ENCODE measurements at places on chromosomes 4 and X.

- peak overlapping the region; percentile 96 for H3K4me3 ChIP-seq
- no peaks in the 10 kb centered on the region for H3K36me3 ChIP-seq
- H3K27ac ChIP-seq: peak overlapping the region; percentile 100
- no peaks in the 10 kb centered on the region for H3K27me3 ChIP-seq
- peaks cover 31% of the 10 kb centered on the region for H3K4me1 ChIP-seq
- DNase-seq: peak; percentile 75
Observed at GRCh38 chrX:41085878-41086626, 807 bp downstream of the USP9X start.

- no peak overlapping the region for H3K27ac ChIP-seq
- no peak for DNase-seq
- no peak overlapping the region for H3K4me3 ChIP-seq
- no peaks in the 10 kb centered on the region for H3K27me3 ChIP-seq
- H3K36me3 ChIP-seq: no peaks in the 10 kb centered on the region
Observed at GRCh38 chr4:121370729-121371325, 10.0 kb downstream of the QRFPR start.

- H3K27me3 ChIP-seq: no peaks in the 10 kb centered on the region
- H3K4me1 ChIP-seq: no peaks in the 10 kb centered on the region
- H3K4me3 ChIP-seq: no peak overlapping the region
- DNase-seq: no peak
- no peak overlapping the region for H3K27ac ChIP-seq
Observed at GRCh38 chr4:154960476-154960875, 179.4 kb downstream of the RBM46 start.

DNA sequence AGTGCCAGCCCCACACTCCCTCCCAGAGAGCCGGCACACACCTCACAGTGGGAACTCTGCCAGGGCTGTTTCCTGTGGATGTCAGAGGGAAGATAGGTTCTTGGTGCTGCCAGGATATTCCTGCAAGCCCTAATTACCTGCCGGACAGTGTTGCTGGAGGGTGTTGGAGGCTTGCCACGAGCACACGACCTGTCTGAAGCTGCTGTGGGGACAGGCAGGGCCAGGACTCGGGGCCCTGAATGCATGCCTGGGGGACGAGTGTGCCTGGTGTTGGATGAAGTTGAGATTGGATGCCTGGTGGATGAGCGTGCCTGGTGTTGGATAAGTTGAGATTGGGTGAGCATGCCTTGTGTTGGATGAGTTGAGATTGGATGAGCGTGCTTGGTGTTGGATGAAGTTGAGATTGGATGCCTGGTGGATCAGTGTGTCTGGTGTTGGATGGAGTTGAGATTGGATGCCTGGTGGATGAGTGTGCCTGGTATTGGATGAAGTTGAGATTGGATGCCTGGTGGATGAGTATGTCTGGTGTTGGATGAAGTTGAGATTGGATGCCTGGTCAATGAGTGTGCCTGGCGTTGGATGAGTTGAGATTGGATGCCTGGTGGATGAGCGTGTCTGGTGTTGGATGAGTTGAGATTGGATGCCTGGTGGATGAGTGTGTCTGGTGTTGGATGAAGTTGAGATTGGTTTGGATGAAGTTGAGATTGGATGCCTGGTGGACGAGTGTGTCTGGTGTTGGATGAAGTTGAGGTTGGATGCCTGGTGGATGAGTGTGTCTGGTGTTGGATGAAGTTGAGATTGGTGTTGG, 23.2 kb upstream of the UVSSA start:
- H3K27ac ChIP-seq: peak overlapping the region; percentile 36
- H3K27me3 ChIP-seq: no peaks in the 10 kb centered on the region
- peaks cover 5% of the 10 kb centered on the region for H3K36me3 ChIP-seq

- no peaks in the 10 kb centered on the region for H3K36me3 ChIP-seq
- DNase-seq: no peak
- no peaks in the 10 kb centered on the region for H3K4me1 ChIP-seq
- H3K27ac ChIP-seq: no peak overlapping the region
- no peak overlapping the region for H3K4me3 ChIP-seq
Observed at GRCh38 chrX:68079961-68080360, 353.3 kb downstream of the OPHN1 start.

DNA sequence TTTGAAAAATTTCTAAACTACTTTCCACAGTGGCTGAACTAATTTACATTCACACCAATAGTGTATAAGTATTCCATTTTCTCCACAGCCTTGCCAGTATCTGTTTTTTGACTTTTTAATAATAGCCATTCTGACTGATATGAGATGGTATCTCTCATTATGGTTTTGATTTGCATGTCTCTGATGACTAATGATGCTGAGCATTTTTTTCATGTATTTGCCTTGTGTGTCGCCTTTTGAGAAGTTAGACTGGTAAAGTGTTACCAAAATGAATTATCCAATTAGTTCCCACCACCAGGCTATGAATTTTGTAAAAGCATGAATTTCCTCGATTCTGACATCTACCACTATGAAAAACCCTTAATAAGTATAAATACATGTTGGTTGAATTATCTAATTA, 242.2 kb upstream of the GK2 start:
- H3K27me3 ChIP-seq: no peaks in the 10 kb centered on the region
- no peak overlapping the region for H3K27ac ChIP-seq
- no peak overlapping the region for H3K4me3 ChIP-seq

DNA sequence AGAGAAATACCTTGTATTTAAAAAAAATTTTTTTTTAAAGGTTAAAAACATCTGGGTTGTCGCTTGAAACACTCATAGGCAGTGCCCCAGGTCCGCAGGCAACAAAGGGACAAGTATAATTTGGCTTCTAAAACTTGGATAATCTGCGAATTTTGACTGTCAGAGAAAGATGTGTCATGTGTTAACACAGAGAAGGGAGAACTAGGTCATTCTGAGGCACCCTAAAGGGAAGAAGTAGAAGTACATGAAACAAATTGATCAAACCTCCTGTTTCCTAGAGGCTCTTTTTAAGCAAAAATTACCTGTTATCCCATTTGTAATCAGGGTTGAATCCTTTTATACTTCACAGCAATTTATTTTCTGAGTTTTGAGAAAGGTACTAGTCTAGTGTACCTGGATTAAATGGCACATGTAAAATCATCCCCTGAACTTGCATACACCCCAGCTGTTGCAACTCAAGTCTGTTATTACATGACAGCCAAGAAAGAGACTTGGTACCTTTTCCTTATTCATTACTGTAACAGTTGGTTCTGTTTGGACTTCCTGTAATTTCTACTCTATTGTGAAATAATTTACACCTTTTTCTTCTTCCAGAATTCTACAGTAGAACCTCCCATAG, 1.7 kb downstream of the SRD5A3 start:
- DNase-seq: no peak
- H3K27me3 ChIP-seq: no peaks in the 10 kb centered on the region
- peak overlapping the region; percentile 93 for H3K27ac ChIP-seq
- H3K36me3 ChIP-seq: no peaks in the 10 kb centered on the region
- peak overlapping the region; percentile 75 for H3K4me3 ChIP-seq

GRCh38 chr4:6085028-6085690, 66.9 kb upstream of the C4orf50 start:
- no peaks in the 10 kb centered on the region for H3K36me3 ChIP-seq
- H3K27me3 ChIP-seq: peaks cover 2% of the 10 kb centered on the region
- H3K27ac ChIP-seq: no peak overlapping the region
- H3K4me1 ChIP-seq: no peaks in the 10 kb centered on the region
- DNase-seq: no peak

- H3K36me3 ChIP-seq: peaks cover 3% of the 10 kb centered on the region
- H3K4me1 ChIP-seq: peaks cover 28% of the 10 kb centered on the region
- no peak overlapping the region for H3K4me3 ChIP-seq
- DNase-seq: no peak
Observed at GRCh38 chr4:143420227-143420626, 83.6 kb downstream of the GAB1 start.

GRCh38 chrX:10381193-10381592, 224.4 kb downstream of the CLCN4 start:
- H3K4me3 ChIP-seq: no peak overlapping the region
- H3K27me3 ChIP-seq: no peaks in the 10 kb centered on the region
- DNase-seq: no peak
- no peaks in the 10 kb centered on the region for H3K36me3 ChIP-seq
- H3K4me1 ChIP-seq: no peaks in the 10 kb centered on the region

GRCh38 chr4:33998291-33998690, 2246.0 kb downstream of the ARAP2 start:
- no peak overlapping the region for H3K4me3 ChIP-seq
- no peaks in the 10 kb centered on the region for H3K36me3 ChIP-seq
- DNase-seq: no peak
- no peaks in the 10 kb centered on the region for H3K4me1 ChIP-seq
- no peak overlapping the region for H3K27ac ChIP-seq
- no peaks in the 10 kb centered on the region for H3K27me3 ChIP-seq

DNA sequence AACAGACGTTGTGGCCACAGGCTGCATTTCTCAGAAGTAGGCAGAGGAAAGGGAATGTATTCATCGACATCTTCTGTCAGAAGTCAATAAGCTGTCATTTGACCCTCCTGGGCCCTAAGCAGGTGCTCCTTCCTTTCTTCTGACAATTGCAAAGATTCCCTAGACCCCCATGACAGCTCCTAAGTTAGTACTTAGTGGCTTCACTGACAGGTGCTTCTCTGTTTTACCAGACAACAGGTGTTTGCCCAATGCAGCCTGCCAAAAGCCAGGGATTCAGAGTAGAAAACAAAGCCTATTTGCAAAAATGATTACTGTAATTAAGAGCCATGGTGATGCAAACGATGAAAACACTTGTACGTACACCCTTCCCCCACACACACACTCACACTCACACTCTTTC, 7.5 kb upstream of the FGF5 start:
- no peak overlapping the region for H3K4me3 ChIP-seq
- H3K27ac ChIP-seq: no peak overlapping the region
- no peak for DNase-seq
- H3K4me1 ChIP-seq: no peaks in the 10 kb centered on the region
- no peaks in the 10 kb centered on the region for H3K36me3 ChIP-seq

DNA sequence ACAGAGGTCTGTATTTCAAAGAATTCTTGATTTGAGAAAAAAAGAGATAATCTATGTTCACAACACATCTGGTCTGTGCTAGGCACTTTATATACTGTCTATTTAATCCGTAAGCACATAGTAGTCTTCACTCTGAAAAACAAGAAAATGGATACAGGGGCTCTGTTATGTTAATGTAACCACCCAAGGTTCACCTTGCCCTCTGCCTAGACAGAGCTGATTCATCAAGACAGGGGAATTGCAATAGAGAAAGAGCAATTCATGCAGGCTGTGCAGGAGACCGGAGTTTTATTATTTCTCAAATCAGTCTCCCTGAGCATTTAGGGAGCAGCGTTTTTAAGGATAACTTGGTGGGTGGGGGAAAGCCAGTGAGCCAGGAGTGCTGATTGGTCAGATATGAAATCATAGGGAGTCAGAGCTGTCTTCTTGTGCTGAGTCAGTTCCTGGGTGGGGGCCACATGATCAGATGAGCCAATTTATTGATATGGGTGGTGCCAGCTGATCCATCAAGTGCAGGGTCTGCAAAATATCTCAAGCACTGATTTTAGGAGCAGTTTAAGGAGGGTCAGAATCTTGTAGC, 92.9 kb upstream of the TNIP3 start:
- H3K4me1 ChIP-seq: peaks cover 3% of the 10 kb centered on the region
- H3K4me3 ChIP-seq: no peak overlapping the region
- H3K27ac ChIP-seq: no peak overlapping the region
- H3K36me3 ChIP-seq: no peaks in the 10 kb centered on the region
- no peaks in the 10 kb centered on the region for H3K27me3 ChIP-seq

DNA sequence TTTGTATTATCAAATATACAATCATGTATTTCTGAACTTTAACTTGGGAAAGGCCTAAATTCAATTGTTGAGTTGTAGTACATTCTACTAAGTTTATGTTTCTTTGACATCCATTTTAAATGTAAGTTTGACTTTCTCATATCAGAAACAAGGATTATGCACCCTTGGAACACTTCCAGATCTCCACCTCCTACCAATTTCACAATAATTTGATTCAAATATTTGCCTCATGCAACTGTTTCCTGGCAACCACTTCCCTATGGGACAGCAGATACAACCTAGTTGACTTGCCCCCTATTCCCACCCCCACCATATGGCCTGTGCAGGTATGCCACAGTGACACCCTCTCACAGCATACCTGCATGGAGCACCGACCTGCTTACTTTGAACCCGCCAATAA, 506.4 kb upstream of the PABPC4L start:
- H3K36me3 ChIP-seq: no peaks in the 10 kb centered on the region
- H3K27ac ChIP-seq: no peak overlapping the region

GRCh38 chr4:145153904-145154298, 26.5 kb downstream of the OTUD4 start:
- peaks cover 78% of the 10 kb centered on the region for H3K36me3 ChIP-seq
- no peaks in the 10 kb centered on the region for H3K27me3 ChIP-seq
- no peak for DNase-seq

DNA sequence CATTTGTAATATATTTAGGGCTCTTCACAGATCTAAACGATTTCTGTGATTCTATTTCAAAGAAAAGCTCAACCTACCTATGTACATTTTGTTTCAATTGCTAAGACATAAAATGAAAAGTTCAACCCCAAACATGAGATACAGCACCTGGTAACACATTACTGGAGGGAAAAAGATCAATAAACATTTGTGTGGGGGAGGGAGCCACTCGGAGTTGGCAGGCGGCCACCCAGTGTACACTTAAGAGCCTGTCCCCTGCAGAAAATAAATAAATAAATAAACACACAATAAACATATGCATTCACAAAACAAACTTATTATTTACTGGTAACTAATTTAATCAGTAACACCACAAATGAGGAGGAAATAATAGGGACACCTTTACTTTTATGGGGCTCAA, 19.3 kb downstream of the PRSS48 start:
- H3K4me3 ChIP-seq: no peak overlapping the region
- no peak for DNase-seq
- H3K27ac ChIP-seq: no peak overlapping the region
- no peaks in the 10 kb centered on the region for H3K36me3 ChIP-seq
- peaks cover 18% of the 10 kb centered on the region for H3K4me1 ChIP-seq

DNA sequence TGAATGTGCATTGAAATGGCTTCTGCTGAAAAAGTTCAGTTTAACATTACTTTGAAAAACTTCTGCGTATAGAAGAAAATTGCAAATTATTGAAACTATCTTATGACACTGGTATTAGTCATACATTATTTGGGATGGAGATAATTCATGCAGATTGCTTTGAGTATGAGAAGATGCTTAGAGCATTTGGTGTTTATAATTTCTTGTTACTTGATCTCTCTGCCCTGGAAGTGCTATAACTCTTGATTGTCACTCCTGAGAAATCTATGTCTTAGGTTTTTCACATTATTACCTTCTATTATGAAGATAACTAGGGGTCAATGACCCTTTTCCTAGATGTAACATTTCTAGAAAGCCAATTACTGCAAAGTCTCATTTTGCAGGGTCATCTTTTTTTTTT, 36.4 kb downstream of the TMEM131L start:
- H3K4me1 ChIP-seq: peaks cover 63% of the 10 kb centered on the region
- H3K4me3 ChIP-seq: peak overlapping the region; percentile 3
- no peak for DNase-seq

GRCh38 chrX:132474544-132475248, 14.1 kb downstream of the MBNL3 start:
- no peak overlapping the region for H3K4me3 ChIP-seq
- H3K27me3 ChIP-seq: no peaks in the 10 kb centered on the region
- H3K36me3 ChIP-seq: no peaks in the 10 kb centered on the region
- H3K4me1 ChIP-seq: no peaks in the 10 kb centered on the region
- DNase-seq: no peak
- no peak overlapping the region for H3K27ac ChIP-seq

GRCh38 chrX:132776486-132777210, 181.8 kb downstream of the HS6ST2 start:
- peaks cover 4% of the 10 kb centered on the region for H3K27me3 ChIP-seq
- no peak overlapping the region for H3K4me3 ChIP-seq
- no peak overlapping the region for H3K27ac ChIP-seq
- DNase-seq: no peak
- no peaks in the 10 kb centered on the region for H3K4me1 ChIP-seq
- no peaks in the 10 kb centered on the region for H3K36me3 ChIP-seq
